Natural killer cell (primary cell): ENCODE measurements at places on chromosomes 1 and 21. TPM values are rescaled to one million over a fixed set of nuclear protein-coding genes. Genes with fewer than 3 reads are reported as not detected.

Gene OR10J1
- not detected for total RNA-seq

Gene GNG4
- total RNA-seq: 0.12 TPM

Gene NPL
- 5.2 TPM for total RNA-seq

Gene KCNN3
- 0.95 TPM for total RNA-seq

Gene CA6
- not detected for total RNA-seq

Gene PGLYRP4
- not detected for total RNA-seq

Gene SNAPIN
- total RNA-seq: 21.0 TPM

Gene RCSD1
- 110 TPM for total RNA-seq

Gene APCS
- total RNA-seq: not detected

Gene TCEA3
- total RNA-seq: 0.94 TPM

Gene PTGER3
- 21.9 TPM for total RNA-seq

DNA sequence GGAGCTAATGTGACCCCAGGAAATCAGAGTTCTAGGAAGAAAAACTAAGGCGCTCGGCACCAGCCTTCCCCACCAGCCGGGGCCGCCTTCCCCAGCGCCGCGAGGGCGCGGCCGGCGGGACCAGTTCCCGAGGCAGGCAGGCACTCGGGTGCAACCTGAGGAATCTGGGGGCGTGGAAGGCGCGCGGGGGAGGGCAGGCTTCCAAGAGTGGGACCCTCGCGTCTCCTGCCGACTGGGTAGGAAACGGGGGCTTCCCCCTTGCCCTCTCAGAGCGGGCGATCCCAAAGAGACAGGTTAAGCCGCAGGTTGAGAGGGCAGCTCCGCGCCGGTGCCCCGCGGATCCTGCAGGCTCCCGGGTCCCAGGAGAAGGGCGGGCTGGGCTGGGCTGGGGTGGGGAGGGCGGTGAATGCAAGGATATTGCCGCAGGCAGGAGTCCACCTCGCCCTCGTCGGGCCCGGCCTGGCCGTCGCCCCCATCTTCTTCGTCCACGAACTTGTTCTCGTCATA, 431 bp downstream of the ARPC5 start:
- peak overlapping the region; percentile 39 for H3K27ac ChIP-seq
- peaks cover 19% of the 10 kb centered on the region for H3K36me3 ChIP-seq

- no peaks in the 10 kb centered on the region for H3K36me3 ChIP-seq
- H3K27ac ChIP-seq: no peak overlapping the region
- DNase-seq: no peak
- no peaks in the 10 kb centered on the region for H3K4me1 ChIP-seq
- no peak overlapping the region for H3K4me3 ChIP-seq
Observed at GRCh38 chr1:81327743-81328142, 473.0 kb upstream of the ADGRL2 start.

GRCh38 chr21:39346671-39347331, 2.1 kb downstream of the HMGN1 start:
- H3K4me3 ChIP-seq: no peak overlapping the region
- no peak for DNase-seq
- peaks cover 32% of the 10 kb centered on the region for H3K36me3 ChIP-seq

DNA sequence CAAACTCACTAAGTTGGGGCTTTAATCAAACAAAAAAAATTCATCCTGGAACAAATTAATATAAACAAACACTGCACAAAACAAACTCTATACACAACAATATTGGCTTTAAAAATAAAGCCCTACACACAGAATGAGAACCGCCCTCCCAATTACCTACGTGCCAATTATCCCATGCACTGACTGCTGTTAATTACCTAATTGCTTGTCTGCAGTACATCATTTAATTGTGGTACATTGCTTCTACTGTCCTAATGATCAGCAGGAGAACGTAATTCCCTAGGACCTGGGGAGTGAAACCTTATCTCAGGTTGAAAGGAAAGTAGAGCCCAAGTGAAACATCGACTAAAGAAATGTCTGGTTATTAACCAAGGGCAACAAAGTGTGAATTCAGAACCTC, 364.5 kb downstream of the KCNH1 start:
- H3K4me3 ChIP-seq: no peak overlapping the region
- H3K36me3 ChIP-seq: no peaks in the 10 kb centered on the region
- no peaks in the 10 kb centered on the region for H3K27me3 ChIP-seq
- no peak overlapping the region for H3K27ac ChIP-seq

GRCh38 chr1:44803312-44804095, 3.3 kb downstream of the PLK3 start:
- peaks cover 20% of the 10 kb centered on the region for H3K36me3 ChIP-seq
- no peaks in the 10 kb centered on the region for H3K27me3 ChIP-seq
- no peak overlapping the region for H3K4me3 ChIP-seq
- H3K4me1 ChIP-seq: peaks cover 49% of the 10 kb centered on the region
- no peak overlapping the region for H3K27ac ChIP-seq

GRCh38 chr1:157134442-157134841, 3.8 kb downstream of the ETV3 start:
- H3K4me3 ChIP-seq: no peak overlapping the region
- DNase-seq: no peak
- no peak overlapping the region for H3K27ac ChIP-seq
- H3K4me1 ChIP-seq: peaks cover 46% of the 10 kb centered on the region
- peaks cover 49% of the 10 kb centered on the region for H3K36me3 ChIP-seq

GRCh38 chr21:44443291-44443890, 11.9 kb upstream of the LRRC3 start:
- no peak overlapping the region for H3K4me3 ChIP-seq
- H3K4me1 ChIP-seq: no peaks in the 10 kb centered on the region
- H3K27ac ChIP-seq: no peak overlapping the region
- H3K36me3 ChIP-seq: peaks cover 2% of the 10 kb centered on the region
- H3K27me3 ChIP-seq: no peaks in the 10 kb centered on the region

DNA sequence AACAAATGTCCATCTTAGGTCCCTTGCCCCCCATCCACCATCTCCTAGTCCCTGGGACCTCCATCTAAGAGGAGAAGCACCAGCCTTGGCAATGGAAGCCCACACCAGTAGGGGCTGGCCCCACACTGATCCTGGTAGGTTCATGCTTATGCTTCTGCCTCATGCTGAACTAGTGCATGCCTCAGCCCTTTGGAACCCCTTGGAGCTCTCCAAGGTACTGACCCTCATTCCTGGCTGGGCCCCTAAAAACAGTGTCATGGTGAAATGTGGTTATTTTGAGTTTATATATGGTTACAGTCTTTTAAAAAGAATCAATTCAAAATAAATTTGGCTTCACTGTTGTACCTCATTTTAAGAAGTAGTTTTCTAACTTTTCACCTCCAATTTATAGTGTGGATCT, 108.3 kb downstream of the HIVEP3 start:
- H3K27me3 ChIP-seq: no peaks in the 10 kb centered on the region
- no peaks in the 10 kb centered on the region for H3K36me3 ChIP-seq
- no peak overlapping the region for H3K4me3 ChIP-seq
- DNase-seq: peak; percentile 68

DNA sequence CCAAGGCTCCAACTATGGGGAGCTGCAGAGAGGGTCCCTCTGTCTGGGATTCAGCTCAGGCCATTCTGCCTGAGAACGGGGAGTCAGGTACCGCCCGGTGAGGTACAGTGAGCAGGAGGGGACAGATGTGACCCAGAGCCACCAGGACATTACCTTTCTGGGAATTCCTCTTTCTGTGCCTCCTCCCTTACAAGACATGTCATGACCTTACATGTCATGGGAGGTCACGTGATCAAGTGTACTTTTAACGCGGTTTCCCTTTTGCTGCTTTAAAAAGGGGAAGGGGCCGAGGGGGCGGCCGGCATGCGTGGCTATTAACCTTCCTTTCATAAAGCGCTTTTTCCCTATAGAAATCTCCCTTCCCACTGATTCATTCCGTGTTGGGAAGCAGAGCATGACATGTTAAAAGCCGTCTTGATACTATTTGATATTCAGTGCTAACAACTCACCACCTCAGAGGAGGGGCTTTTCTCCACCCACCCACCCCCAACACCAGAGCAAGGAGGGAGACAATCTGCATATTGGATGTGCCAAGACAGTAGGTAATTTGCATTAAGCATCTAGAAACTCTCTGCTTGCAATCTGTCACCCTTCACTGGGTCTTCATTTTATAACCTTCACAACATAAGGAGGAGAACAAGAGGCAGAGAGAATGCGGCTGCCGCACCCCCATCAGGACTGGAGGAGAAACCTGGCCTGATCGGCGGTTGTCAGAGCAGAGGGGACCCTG, 113.6 kb upstream of the VAMP3 start:
- no peaks in the 10 kb centered on the region for H3K4me1 ChIP-seq
- no peak overlapping the region for H3K27ac ChIP-seq
- DNase-seq: no peak

DNA sequence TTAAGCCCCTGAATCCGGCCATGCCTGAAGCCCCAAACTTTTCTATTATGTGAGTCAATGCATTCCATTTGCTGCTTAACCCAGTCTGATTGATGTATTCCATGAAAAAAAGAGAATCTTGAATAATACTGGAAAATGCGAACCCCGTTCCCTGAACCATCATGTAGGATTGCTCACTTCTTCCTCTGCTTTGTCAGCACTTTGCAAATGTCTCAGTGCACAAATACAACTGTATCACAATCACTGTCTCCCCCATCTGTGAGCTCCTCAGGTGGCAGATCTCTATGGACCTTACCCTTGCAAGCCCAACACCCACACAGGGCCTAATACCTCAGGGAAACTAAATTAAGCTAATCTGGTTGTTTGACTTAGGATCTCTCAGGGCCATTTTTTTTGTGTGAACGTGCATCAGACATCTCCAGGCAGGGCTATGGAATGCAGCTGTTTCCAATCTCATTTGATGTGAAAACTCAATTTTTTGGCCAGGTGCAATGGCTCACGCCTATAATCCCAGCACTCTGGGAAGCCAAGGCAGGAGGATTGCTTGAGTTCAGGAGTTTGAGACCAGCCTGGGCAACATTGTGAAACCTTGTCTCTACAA, 2.1 kb upstream of the RCAN3 start:
- peaks cover 25% of the 10 kb centered on the region for H3K27me3 ChIP-seq
- no peak overlapping the region for H3K4me3 ChIP-seq
- no peak overlapping the region for H3K27ac ChIP-seq
- no peaks in the 10 kb centered on the region for H3K36me3 ChIP-seq
- peaks cover 32% of the 10 kb centered on the region for H3K4me1 ChIP-seq

GRCh38 chr1:211484755-211485479, 7.0 kb downstream of the RD3 start:
- H3K4me1 ChIP-seq: no peaks in the 10 kb centered on the region
- H3K4me3 ChIP-seq: no peak overlapping the region
- DNase-seq: no peak
- H3K36me3 ChIP-seq: no peaks in the 10 kb centered on the region

- H3K4me3 ChIP-seq: no peak overlapping the region
- peaks cover 24% of the 10 kb centered on the region for H3K4me1 ChIP-seq
- no peak for DNase-seq
- H3K27ac ChIP-seq: no peak overlapping the region
Observed at GRCh38 chr1:234869182-234870019, 259.2 kb downstream of the TOMM20 start.

- no peaks in the 10 kb centered on the region for H3K36me3 ChIP-seq
- no peak for DNase-seq
- H3K4me1 ChIP-seq: peaks cover 15% of the 10 kb centered on the region
- no peaks in the 10 kb centered on the region for H3K27me3 ChIP-seq
- H3K27ac ChIP-seq: no peak overlapping the region
Observed at GRCh38 chr21:36063375-36064084, 3.2 kb upstream of the SETD4 start.

DNA sequence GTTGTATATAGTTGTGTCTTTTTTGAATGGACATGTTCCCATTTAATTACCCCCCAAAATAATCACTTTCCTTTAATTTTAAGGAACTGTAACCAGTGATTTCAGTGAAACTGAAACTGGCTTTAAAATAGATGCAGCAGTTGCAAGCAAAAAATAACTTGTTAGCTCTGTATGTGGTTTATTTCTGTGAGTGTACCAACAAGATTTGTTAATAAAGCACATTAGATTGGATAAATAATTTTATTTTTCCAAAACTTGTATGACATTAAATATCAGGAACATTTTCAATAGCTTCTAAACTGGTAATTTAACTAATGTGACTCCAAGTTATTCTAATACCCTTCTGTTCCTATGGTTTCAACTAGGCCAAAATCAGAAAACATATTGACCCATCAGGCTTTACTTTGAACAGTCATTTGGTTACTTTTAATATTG, 184.3 kb upstream of the CACYBP start:
- no peak overlapping the region for H3K4me3 ChIP-seq
- H3K36me3 ChIP-seq: peaks cover 7% of the 10 kb centered on the region
- DNase-seq: no peak
- H3K27me3 ChIP-seq: no peaks in the 10 kb centered on the region

GRCh38 chr1:62926681-62927252, 142.8 kb downstream of the ATG4C start:
- H3K27ac ChIP-seq: no peak overlapping the region
- no peak for DNase-seq
- H3K4me3 ChIP-seq: no peak overlapping the region
- no peaks in the 10 kb centered on the region for H3K4me1 ChIP-seq
- H3K36me3 ChIP-seq: no peaks in the 10 kb centered on the region

DNA sequence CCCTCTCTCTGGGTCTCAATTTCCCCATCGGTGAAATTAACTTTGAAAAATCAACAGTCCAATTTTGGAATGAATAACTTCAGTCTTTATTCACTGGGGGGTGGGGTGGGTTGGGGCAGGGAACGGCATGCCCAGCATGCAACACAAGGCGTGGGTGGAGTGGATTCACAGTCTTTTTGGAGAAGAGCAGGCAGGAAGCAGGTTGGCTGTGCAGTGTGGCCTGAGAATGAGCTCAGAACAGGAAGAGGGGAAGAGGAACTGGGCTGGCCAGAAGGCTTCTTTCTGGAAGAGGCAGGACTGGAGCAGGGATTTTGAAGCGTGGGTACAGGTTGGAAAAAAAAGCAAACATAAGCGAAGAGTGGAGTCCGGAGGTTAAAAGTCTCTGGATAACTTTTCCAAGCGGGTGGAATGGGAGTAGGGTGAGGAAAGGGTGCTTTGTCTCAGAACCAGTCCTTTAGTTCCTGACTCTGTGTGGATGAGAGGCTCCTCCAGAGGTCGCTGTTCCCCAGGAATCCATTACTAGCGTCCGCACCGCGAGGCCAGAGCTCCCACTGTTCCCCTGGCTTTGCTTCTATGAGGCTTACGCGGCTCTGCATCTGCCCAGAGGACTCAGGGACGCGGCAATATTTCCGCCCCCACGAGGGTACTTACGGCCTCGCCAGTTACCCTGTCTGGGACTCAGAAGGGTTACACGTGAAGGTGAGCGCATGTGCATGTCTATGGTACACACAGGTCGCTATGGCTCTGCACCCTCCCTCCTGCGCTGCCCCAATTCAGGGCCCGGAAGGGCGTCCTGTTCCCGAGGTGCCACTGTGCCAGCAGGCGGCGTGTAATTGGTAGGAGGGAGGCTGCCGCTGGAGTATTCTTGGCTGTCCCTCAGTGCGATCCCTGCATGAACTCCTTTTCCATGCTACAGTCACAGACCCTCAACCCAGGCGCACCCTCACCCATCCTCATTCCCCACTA, 5.5 kb upstream of the FOXD2 start:
- H3K27me3 ChIP-seq: peaks cover 36% of the 10 kb centered on the region
- H3K4me3 ChIP-seq: no peak overlapping the region
- no peaks in the 10 kb centered on the region for H3K36me3 ChIP-seq
- DNase-seq: peak; percentile 80
